A549 treated with CpdA at 1 μM for 4 hours (cell line): ENCODE measurements at places on chromosomes 4 and X. TPM values are rescaled to one million over a fixed set of nuclear protein-coding genes. Genes with fewer than 3 reads are reported as not detected.

The MMRN1 gene
- not detected in 5 replicates for total RNA-seq

The ERVMER34-1 gene
- total RNA-seq, result 0.42 to 0.84 TPM (median 0.54 TPM) in 5 replicates

The NLGN4X gene
- not detected in 5 replicates for total RNA-seq

The CORIN gene
- total RNA-seq, result not detected in 5 replicates

The CYBB gene
- 0.03 to 0.09 TPM (median 0.05 TPM) in 3 of 5 replicates, not detected in the others for total RNA-seq

The IL9R gene
- 0.08 to 0.31 TPM (median 0.22 TPM) in 4 of 5 replicates, not detected in the other for total RNA-seq

The TBC1D9 gene
- 6.6 to 8.4 TPM (median 7.4 TPM) in 5 replicates for total RNA-seq

The USP17L11 gene
- not detected in 5 replicates for total RNA-seq

The NPNT gene
- 0.14 to 0.55 TPM (median 0.24 TPM) in 5 replicates for total RNA-seq

The NSG1 gene
- 0.60 to 0.98 TPM (median 0.90 TPM) in 5 replicates for total RNA-seq

The TEX13A gene
- not detected in 5 replicates for total RNA-seq

The SOX3 gene
- total RNA-seq, result not detected in 5 replicates

The MANBA gene
- 11.2 to 13.5 TPM (median 12.1 TPM) in 5 replicates for total RNA-seq

The ATP8A1 gene
- total RNA-seq, result 0.03 to 0.23 TPM (median 0.05 TPM) in 5 replicates

The RNF150 gene
- total RNA-seq, result 0.19 to 0.49 TPM (median 0.31 TPM) in 5 replicates

The PLP1 gene
- total RNA-seq, result not detected in 5 replicates

The GNRHR gene
- not detected in 5 replicates for total RNA-seq

The CDS1 gene
- total RNA-seq, result 0.56 to 0.85 TPM (median 0.80 TPM) in 5 replicates

The RTL5 gene
- 2.3 to 2.6 TPM (median 2.5 TPM) in 5 replicates for total RNA-seq

The PRSS12 gene
- total RNA-seq, result 0.13 to 0.40 TPM (median 0.24 TPM) in 5 replicates

The EDA gene
- 0.51 to 0.94 TPM (median 0.62 TPM) in 5 replicates for total RNA-seq

The ATOH1 gene
- total RNA-seq, result not detected in 5 replicates

The AKAP4 gene
- not detected in 5 replicates for total RNA-seq

The HS6ST2 gene
- total RNA-seq, result 0.02 to 0.07 TPM (median 0.05 TPM) in 4 of 5 replicates, not detected in the other

The IL2RG gene
- 0.08 to 0.31 TPM (median 0.13 TPM) in 4 of 5 replicates, not detected in the other for total RNA-seq

The NXF2 gene
- not detected in 5 replicates for total RNA-seq

The DKK2 gene
- not detected in 5 replicates for total RNA-seq

The EGF gene
- total RNA-seq, result 0.13 to 1.9 TPM (median 0.42 TPM) in 5 replicates

The PASD1 gene
- not detected in 5 replicates for total RNA-seq

The F8A3 gene
- 0.20 to 1.4 TPM (median 1.0 TPM) in 5 replicates for total RNA-seq

The JAKMIP1 gene
- 0.02 TPM in 1 of 5 replicates, not detected in the others for total RNA-seq

The PCYT1B gene
- 0.02 TPM in 1 of 5 replicates, not detected in the others for total RNA-seq

The ODAPH gene
- 0.15 TPM in 1 of 5 replicates, not detected in the others for total RNA-seq

The NAP1L5 gene
- 1.6 to 2.5 TPM (median 1.9 TPM) in 5 replicates for total RNA-seq

The SPIN2B gene
- 9.1 to 10.9 TPM (median 9.7 TPM) in 5 replicates for total RNA-seq

The SHOX gene
- total RNA-seq, result not detected in 5 replicates

The CPLX1 gene
- 0.57 to 0.93 TPM (median 0.69 TPM) in 5 replicates for total RNA-seq

The TMPRSS11F gene
- total RNA-seq, result not detected in 5 replicates

The CNKSR2 gene
- total RNA-seq, result 2.3 to 4.3 TPM (median 2.8 TPM) in 5 replicates

The GABRB1 gene
- not detected in 5 replicates for total RNA-seq

The IL2 gene
- not detected in 5 replicates for total RNA-seq

The TMPRSS11D gene
- not detected in 5 replicates for total RNA-seq

The PPP4R3C gene
- total RNA-seq, result not detected in 5 replicates

The SHROOM3 gene
- total RNA-seq, result 2.9 to 4.5 TPM (median 4.4 TPM) in 5 replicates

The VCX gene
- total RNA-seq, result 0.22 TPM in 1 of 5 replicates, not detected in the others

The NHS gene
- 4.6 to 8.1 TPM (median 5.8 TPM) in 5 replicates for total RNA-seq

The PNMA3 gene
- 0.17 to 0.25 TPM (median 0.21 TPM) in 5 replicates for total RNA-seq

The FMR1 gene
- 19.3 to 25.8 TPM (median 24.7 TPM) in 5 replicates for total RNA-seq

The CD99L2 gene
- total RNA-seq, result 46.6 to 56.7 TPM (median 52.1 TPM) in 5 replicates

The CABS1 gene
- not detected in 5 replicates for total RNA-seq

The FGA gene
- total RNA-seq, result 5.8 to 8.7 TPM (median 6.3 TPM) in 5 replicates

The TMSB15A gene
- 0.55 to 0.66 TPM (median 0.61 TPM) in 5 replicates for total RNA-seq

The EVC2 gene
- 2.0 to 2.7 TPM (median 2.3 TPM) in 5 replicates for total RNA-seq

The NHSL2 gene
- total RNA-seq, result 0.33 to 0.49 TPM (median 0.42 TPM) in 5 replicates
